ENCODE measurements at places on chromosomes 5 and 9.
A peak's percentile ranks its signal among the peaks of the same experiment; 100 is the strongest.

GRCh38 chr9:96620832-96621269, 1.2 kb upstream of the CDC14B start:
- DNase-seq: peak; percentile 81

GRCh38 chr5:160641405-160641804, 210.6 kb downstream of the ATP10B start:
- DNase-seq: no peak

- no peak for DNase-seq
Observed at GRCh38 chr5:66041627-66042026, 102.5 kb upstream of the SREK1 start.

- no peak for DNase-seq
Observed at GRCh38 chr9:37127018-37127417, 6.6 kb downstream of the ZCCHC7 start.

DNA sequence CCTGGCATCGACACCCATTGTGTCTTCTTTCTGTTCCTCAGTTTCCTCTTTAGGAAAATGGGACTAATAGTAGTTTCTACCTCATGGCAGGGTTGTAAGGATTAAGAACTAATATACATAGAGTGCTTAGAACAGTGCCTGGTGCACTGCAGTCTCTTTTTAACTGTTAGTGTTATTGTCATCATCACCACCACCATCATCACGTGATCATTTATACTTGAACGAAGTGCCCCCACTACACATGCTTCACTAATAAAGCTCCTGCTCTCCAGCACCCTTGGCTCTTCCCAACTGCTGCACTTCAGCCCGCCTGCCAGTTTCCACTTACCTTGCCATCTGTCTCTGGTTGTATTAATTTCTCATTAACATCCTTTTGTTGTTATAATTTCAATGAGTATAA, 35.8 kb upstream of the MAST4 start:
- no peak for DNase-seq

DNA sequence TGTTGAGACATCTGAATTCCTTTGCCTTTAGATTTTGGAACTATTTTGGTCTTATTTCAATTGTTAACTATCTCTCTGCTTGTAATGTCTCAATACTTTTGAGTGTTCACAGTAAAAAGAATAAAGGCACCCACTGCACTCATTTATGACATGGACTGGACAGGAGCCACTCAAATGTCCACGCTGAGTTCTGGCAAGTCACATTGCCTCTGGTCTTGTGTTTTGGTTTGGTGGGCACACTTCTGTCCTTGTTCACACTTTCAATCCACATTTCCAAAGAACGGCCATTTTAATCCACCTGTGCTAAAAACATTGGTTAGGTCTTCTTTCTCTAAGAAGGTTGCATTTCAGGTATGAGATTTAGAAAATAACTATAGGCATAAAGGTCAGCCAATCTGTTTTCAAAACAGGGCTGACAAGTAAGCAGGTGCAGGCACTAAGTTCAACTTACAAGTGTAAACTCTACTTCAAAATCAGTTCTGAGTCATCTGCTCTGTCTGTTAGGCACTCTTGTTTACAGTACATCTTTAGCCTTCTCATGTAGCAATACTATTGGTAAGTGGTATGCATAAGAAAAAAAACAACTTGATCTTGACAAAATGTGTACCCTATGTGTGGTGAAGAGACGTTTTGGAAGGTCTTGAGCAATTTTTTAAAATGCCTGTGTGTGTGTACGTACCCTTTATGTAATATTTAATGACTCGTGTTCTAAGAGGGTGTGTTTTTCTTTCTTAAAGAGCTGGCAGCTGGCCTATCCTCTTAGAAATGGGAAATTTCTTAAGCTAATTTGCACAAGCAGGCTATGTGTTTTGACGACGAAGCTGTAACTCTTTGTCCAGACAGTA, 31.5 kb upstream of the ZFAND5 start:
- no peak for DNase-seq

DNA sequence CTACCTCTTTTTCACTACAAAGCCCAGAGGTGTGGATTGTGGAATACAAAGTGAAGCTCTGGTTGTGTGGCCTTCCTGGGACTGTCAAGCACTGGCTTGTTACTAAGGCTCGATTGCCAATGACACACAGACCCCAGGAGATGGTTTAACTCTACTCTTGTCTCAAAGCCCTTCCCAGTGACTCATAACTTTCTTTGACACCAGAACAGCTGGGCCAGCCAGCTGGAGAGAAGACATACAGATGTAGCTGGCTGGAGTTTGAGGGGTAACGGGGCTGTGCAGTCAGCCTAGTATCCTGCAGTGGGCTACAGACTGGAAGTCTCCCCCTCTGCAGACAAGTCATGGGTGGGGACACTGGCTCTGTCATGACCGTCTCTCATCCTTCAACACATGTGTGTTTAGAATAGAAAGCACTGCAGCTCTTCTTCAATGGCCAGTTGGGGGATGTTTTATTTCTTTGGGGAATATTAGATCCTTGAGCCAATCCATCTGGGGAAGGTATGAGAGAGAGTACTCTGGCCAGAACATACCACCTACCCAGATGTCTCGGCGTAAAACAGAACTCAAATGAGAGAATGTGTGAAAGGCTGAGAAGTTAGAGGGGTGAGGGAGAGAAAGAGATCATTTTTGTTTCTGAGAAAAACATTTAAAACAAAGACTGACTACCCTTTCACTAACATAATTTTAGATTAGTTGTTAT, 53.3 kb downstream of the SEMA6A start:
- DNase-seq: no peak

DNA sequence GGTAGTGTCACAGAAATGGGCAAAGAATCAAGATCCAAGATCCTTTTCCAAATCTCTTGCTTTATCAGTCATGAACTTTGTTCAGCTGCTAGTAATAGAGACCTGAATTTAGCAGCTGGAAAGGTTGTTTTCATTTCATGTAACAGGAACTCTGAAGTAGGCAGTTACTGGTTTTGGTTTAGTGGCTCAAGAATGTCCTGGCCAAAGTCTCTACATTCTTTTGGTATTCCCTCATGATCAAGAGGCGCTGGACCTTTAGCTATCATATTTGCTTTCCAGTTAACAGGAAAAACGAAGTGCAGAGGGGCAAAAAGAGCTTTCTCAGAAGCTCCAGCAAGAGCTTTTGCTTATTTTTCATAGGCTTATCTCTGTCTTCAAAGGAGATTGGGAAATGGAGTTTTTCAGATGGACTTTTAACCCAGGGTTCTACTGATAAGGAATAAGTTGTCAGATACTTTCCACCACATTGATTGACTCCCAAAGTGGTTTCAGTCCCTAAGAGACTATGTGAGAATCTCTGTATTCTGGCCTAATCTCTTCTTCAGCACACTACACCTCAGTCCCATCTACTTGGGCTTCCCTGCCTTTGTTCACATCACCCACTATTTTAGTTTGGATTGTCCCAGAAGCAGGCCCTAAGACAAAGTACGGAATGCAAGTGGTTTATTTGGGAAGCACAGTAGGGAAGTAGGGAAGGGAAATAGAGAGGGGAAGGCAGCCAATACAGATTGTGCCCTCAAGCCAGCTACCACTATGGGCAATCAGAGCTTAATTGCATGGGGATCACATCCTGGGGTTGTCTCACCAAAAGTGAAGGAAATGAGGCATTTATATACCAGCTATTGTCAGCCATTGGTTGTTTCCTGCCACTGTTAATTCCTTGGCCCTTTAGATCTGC, 359.3 kb downstream of the LRRC70 start:
- no peak for DNase-seq

GRCh38 chr9:125649826-125650225, 57.2 kb downstream of the MAPKAP1 start:
- DNase-seq: no peak

GRCh38 chr9:133163504-133164172, at the start of gene GBGT1:
Gene GBGT1, minus strand, starts transcription at chr9:133163914. Its CDS starts 1,502 bp downstream, at chr9:133162412.
- peak; percentile 79 for DNase-seq

DNA sequence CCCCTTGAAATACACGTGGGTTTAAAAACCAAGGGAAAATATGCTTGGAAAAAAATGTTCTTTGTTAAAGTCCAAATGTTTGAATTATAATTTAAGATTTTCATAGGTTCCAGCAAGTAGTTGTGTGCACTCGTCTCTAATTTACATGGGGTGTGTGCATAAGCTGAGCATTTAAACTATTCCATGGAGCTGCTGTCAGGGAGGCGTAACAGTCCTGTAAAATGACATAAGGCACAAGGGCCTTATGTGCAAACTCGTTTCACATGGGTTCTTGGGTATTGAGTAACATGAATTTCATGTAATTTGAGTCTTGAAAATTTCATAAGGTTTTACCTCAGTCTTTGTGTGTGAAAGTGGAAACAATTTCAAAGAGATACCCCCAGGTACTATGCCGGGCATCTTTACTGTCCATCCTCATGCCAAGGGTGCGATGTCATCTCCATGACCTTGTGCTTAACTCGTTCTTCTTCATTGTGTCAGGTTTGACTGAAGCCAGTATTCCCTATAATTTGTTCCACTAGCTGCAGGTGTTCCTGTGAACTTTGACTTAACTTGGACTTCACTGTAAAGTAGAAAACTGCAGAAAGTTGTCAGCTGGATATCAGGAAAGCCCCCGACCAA, 359.3 kb downstream of the SH3GL2 start:
- no peak for DNase-seq

DNA sequence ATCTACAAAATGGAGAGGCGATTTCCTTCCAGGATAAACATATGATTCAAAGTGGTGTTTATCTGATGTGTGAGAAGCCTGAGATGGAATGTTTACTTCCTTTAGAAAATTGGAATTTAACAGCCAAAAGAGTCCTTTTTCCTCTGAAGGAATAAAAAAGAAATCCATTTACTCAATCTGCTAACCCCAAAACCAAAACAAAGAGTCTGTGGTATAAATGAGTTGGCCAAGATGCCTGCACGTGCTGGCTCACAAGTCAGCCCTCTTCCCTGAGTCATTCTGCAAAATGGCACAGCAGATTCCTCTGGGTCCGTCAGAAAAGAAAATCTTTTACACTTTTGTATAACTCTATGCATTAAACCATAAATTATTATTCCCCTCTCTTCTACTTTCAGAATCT, 60.8 kb downstream of the EBF1 start:
- DNase-seq: no peak

DNA sequence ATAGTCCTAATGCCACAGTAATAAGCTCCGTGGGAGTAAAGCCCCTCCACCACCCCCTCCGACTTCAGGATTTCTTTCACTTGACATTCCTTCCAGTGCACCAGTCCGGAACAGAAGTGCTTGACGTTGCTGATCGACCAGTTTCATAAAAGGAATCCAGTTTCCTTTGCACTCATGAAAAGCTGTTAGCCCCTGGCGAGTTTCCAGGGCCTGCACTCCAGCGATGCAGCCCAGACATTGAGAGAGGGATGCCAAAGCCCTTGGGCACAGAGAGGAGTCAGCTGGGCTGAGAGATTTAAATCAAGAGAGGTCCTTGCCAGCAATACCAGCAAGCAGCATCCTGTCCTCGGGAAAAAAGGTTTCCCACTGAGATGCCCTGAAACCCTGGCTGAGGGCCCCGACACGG, 170.1 kb downstream of the GABBR2 start:
- no peak for DNase-seq

DNA sequence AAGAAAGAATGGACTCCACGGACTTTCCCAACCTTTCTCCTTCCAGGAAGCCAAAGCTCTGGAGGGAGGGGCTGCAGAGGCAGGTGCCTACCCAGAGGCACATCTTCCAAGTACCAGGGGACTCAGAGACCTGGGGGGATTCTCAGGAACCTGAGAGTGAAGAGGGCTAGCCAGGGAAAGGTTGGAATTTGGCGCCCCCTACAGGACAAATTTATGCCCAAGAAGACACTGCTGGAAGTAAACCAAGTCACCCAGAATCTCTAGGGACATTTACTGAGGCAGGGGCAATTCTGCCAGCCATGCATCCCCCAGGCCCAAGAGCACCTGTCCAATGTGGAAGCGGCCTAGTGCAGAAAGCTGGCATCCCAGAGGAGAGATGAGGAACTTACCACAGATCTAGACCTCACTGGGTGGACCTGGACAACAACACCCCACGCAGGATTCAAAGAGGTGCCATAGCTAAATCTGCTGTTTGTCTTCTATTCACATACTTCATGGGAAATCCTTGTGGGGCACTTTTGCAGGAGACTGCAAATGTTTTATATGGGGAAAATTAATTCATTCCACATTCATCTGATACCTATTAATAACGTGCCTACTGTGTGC, 25.9 kb upstream of the IDNK start:
- peak; percentile 84 for DNase-seq

DNA sequence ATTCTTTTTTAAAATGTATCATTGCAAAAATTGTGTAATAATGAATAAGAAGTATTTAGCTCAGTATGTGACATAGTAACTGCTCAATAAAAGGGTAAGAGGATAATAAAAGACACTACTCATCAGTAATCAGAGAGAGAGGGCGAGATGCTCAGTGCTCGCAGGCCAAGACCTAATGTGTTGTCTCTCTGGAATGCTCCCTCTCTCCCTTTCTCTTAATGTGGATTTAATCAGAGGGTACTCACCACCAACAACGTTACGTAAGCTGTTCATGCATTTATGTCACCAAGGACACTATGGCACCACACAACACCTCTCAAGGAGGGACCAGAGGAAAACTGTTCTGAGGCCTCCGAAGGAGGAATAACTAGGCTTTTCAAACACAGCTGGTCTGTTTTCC, 42.5 kb downstream of the WHRN start:
- DNase-seq: no peak

DNA sequence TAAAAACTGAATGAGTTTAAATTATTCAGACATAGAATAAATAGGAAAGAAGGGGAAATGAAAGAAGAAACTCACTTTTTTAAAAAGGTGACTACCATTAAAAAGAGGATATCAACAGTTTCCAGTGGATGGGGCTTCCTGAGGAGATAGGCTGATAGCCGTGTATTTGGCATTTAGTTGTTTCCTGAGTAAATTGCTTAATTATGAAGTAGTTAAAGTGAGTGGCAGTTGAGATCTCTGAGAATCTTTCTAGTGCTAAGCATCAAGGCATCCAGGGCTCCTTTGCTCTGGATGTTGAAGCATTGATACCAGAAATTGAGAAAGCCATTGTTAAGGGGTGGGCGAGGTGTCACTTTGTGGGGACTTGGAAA, 2.7 kb downstream of the TNFAIP8 start:
- no peak for DNase-seq

DNA sequence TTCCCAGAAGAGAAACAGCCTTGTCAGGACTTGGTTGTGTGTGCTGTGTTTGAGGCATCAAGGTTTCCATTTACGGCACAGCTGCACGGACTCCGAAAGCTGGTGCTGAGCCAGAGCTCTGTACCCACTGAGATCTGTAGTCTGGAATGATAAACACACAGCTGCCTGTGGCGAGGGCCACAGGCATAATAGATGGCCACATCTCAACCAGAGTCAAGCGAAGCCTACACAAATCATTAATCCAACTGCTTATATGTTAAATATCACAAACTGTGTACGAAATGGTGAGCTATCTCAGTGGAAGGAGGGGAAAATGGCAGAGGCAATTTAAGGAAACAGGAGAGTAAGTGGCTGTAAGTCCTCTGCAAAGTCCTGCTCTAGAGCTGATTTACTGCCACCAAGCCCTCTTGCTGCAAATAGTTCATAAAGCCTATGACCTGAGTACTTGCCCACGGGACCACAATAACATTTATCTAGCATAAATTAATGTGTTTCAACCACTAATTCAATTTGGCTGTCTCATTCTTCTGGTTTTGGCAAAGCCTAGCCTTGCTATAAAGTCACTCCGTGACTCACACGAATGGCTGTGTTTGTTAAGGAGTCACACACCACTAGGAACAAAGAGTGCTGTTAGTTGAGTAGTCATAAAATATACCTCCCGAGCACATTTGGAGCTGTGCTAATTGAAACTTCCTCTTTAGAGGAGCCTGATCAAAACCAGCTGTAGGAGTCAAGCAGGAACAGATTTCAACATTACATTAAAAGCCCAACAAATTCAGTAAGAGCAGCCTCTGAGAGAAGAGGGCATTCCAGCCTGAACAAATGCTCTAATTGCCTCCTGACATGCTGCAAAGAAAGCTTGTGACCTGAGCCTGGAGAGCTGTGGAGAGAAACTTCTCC, 738.6 kb upstream of the ZNF608 start:
- DNase-seq: peak; percentile 21

- no peak for DNase-seq
Observed at GRCh38 chr9:88372103-88372654, 16.1 kb upstream of the SPIN1 start.

Measured in GM23338 (cell line).